GM23338 (cell line): ENCODE measurements at places on chromosomes 5 and 9.

DNA sequence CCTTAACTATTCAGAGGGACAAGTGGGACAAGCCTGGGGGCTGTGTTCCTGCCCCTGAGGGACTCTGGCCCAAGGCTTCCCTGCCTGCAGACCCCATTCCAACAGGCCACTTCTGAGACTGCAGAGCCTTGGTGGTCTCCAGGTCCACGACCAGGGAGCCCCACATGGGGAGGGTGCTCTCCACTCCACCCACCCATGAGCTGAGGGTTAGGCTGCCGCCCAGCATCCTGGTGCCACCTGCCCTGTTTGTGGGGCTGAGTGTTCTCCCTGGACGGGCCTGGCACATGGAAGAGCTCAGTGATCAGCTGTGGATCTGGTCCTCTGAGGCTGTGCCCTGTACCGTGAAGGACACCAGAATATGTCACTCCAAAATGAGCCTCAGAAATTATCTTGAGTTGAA lies 2.5 kb upstream of the ABO start:
- no peak for DNase-seq

- peak; percentile 68 for DNase-seq
These were observed 38.8 kb upstream of the RGMB start for GRCh38 chr5:98734646-98735045.

- DNase-seq = peak; percentile 15
These were observed 1.9 kb downstream of the OSMR start for GRCh38 chr5:38847559-38848347.

DNA sequence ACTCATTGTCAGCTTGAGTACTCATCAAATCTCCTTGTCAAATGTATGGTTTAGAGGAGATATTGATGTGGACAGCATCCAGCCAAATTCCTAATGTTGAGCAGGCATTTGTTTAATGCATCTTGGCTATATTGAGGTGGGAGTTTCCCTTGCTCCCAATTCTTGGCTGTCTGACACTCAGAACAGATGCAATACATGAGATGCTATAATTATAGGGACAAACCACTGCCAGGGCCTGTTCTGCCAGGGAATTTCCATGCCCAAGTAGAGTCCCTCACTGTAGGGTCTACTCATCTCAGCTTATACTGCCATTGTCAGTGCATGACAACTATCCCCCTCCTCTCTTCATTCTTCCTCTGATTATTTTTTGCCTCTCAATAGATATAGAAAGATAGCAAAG lies 392.0 kb upstream of the KCNN2 start:
- DNase-seq = no peak

- DNase-seq = peak; percentile 71
These were observed 33.7 kb downstream of the LHX2 start for GRCh38 chr9:124045076-124045829.

DNA sequence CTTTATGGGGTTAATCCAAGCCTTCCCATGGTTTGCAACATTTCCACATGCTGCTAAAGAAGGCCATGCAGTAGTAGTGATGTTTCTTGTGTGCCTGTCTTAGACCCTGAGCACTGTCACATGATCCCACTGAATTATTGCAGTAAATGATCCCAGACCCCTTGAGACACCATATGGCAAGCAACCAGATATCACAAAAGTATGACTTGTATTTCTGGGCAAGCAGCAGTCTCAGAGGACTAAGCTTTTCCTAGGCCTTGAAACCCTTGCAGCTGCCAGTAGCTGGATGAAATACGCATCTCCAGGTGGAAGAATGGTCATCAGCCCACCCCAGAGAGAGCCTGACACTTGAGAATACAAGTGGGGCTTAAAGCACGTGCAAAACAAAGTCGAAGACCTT lies 41.8 kb downstream of the CDO1 start:
- no peak for DNase-seq

- peak; percentile 92 for DNase-seq
These were observed 7.5 kb downstream of the ADAMTS13 start for GRCh38 chr9:133429641-133430161.

- DNase-seq = no peak
These were observed 17.9 kb downstream of the TPPP start for GRCh38 chr5:675111-675870.

DNA sequence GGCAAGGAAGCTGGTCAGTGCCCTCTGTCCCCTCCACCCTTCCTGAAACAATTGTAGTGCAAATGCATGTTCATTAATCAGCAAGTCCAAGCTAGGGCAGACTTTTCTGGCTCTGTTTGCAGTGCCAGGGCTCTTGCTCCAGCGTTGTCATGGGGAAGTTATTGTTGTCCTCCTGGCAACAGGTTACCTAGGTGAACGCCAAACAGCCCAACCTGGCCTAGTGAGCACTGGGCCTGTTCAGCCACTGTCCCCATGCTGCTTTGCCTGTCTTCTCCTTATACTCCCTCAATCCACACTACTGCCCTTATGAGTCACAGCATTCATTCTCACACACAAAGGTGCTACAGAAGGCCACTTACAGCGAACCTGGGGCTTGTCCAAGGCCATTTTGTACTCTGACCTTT lies 34.5 kb upstream of the GLIS3 start:
- peak; percentile 71 for DNase-seq

- no peak for DNase-seq
These were observed 26.8 kb downstream of the ASS1 start for GRCh38 chr9:130471411-130472183.

DNA sequence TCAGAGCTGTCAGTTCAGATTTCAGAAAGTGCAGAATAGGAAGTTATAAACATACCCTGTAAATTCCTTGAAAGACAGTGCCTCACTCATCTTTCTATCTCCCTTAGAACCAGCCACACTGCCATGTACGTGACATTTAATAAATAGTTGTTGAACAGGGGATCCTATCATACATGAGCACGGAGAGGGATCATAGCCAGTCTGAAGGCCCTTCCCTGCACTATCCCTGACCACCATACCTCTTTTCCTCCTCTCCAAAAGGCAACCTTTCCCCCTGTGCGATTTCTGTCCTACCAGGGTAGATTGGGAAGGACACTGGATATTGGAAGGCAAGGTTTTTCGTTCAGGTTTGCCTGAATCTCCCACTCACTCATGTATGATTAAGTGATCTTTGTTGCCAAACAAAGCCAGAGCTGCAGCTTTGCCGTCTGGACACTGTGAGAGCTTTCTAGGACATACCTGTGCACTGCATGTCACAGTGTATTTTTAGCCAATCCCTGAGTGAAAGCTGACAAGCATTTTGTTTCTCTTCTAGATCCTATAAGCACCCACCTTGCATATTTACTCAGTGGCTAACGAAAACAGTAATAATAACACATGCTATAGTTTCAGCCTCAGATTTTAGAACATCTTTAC lies 986.5 kb upstream of the WWC1 start:
- DNase-seq = no peak

GRCh38 chr9:112175796-112176315 lies 759 bp upstream of the SUSD1 start:
- DNase-seq = peak; percentile 62

DNA sequence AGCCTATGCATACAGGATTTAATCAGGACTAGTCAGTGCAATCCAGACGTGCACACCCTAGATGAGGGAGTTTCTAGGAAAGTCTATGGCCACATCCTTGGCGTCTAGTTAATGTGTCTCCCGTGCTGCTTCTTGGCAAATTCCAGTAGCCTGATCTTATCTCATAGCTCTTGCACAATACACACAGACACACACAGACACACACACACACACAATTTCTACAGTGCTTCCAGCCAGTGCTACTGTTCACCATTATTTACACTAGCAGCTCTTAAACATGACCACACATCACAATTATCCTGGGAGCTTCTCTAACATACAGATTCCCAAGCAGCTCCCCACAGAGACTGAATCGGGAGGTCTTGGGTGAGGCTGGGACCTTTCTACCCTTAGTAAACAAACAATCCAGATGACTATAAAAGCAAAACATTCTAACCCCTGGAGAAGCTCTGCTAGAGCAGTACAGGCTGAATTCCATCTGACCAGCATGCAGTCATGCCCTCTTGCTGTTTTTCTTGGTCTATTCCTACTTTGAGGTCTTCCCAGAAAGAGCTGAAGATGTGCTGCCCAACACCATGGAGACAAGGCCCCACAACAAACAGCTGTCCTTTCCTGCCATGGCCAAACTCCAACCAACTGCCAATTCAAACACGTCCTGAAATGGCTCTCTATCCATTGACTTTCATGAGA lies 236.6 kb downstream of the DEPDC1B start:
- no peak for DNase-seq

- peak; percentile 21 for DNase-seq
These were observed 1.3 kb upstream of the TRIM36 start for GRCh38 chr5:115170929-115171510.

DNA sequence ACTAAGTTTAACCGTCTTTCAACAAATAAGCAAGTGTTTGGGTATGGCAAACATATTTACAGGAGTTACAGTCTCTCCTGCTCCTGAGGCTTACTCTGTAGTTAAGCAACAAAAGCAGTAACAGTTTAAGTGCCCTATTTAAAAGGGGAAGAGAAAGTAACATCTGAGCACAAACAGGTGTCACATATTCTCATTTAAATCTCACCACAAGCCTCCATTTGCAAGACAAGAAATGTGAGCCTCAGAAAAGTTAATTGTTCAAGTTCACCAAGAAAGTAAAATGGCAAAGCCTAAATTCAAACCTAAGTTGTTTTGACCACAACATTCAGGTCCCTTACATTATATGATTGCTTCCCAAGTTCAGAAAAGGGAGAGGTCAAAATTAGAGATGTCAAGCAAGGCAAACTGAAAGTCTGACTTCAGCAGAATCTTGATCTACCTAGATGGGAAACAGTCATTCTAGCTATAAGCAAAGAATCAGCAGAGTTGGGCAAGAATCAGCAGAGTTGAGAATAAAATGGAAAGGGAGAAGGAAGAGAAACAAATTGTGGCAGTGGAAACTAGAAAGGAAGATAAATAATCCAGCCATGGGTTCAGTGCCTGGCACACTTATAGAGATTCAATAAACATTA lies 93.4 kb downstream of the STRBP start:
- peak; percentile 91 for DNase-seq

DNA sequence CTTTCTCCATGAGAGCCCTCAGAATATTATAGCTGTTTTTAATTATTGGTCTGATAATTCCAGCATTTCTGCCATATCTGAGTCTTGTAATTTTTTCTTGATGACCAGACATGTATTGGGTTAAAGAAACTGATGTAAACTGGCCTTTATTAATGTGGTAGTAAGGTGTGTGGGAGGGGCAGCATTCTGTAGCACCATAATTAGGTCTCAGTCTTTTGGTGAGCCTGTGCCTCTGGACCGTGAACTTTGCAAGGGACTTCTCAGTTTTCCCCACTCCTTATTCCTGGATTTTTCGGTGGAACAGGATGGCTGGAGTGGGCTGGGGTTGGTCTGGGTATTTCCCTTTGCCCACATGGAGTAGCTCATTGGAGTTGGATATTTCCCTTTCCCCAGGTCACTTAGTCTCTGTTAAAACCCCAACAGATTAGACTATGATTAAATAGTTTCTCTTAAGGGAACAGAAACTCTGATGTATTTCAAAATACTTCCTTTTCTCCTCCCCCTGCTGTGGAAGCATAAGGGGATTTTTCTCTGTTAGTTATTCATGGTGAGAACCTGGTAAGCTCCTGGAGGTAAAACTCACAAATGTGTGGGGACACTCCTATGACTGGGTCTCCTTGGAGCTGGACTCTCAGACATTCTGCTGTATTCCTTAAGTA lies 52.4 kb downstream of the FSD1L start:
- no peak for DNase-seq

DNA sequence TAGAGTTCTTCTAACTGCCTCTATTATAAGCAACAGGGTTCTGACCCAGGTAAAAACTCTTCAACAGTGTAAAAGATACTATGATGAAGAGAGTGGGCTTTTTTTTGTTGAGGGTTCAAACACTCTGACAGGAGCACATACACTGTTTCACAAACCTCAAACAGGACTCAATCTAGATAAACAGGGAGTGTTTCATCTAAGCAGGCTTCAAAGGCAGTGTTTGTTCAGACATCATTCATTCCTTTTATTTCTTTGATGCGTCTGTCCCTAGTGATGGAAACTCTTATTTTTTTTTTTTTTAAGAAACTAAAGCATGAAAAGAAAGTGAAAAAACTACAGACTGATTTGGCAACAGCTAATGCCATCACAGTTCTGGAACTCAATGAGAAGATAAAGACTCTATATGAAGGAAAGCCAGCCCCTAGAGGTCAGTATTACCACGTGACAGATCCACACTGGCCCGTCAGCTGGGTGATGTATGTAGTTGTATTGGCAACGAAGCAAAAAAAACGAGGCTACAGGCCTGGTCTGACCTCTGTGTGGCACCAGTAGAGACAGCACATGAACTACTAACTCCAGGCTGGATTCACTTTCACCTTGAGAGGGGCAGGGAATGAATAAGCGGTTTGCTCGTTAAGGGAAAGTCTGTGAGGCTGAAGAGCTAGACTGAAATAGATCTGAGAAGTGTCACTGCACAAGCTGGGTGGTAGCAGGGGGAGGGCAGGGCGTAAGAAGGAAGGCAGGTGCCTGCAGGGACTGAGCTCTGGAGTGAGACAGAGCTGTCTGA lies 172.2 kb downstream of the CCDC192 start:
- DNase-seq = peak; percentile 76

DNA sequence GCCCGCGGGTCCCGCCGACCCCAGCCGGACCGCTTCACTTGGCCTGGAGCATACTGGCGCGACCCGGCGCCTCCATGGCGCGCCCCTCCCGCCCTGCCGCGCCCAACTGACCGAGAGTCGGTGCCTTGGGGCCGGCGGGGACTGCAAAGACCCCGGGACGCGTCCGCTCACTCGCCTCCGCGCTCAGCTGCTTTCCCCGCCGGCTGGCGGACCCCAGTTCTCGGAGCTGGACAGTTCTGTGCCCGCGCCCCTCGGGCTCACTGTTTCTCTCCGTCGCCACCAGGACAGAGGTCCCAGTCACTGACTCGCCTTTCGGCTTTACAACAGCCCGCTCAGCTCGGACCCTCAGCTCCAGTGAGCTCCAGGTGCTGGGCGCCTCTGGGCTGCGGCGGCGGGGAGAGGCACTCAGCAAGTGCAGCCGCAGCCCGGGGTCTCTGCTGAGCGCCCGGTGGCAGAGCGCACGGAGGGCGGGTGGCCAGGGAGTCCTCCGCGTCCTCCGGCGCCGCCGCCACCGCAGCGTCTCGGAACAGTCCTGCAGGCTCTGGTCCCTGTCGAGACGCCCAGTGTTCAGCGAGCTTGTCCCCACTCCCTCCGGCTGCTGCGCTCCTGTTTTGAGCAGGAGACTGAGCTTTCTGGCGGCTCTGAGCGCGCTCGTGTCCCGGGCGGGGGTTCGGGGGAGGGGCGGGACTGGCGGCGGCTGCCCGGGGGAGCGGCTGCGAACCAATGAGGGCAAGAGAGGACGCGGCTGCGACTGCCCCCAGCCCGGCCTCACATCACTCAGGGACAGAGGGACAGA lies at the start of gene SMIM32:
SMIM32 (minus strand) TSS at position 637 of the 796 bp plus-strand sequence. CDS start 638 bp downstream, outside the sequence.
- DNase-seq = peak; percentile 64

DNA sequence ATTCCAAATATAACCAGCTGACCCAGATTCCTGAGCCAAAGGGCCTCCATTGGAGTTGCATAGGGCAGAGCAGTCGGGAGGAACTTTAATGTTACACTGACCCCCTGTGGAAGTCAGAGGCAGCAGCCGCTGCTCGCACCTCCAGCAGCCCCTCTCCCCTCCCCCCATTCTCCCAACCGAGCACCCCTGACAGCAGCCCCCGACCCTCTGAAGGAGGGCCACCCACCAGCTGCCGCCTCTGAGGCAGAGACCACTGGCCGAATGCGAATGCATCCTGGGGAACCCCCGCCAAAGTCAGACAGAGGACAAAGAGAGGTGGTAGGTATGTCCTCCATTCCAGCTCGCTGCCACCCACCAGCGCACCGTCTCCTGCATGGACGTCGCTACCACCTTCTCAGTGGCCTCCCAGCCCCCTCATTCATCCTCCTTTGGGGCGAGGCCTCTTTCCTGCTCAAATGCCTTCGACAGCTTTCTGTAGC lies 231.0 kb downstream of the CDK5RAP2 start:
- peak; percentile 88 for DNase-seq

GRCh38 chr9:136722093-136722968 lies 10.0 kb downstream of the DIPK1B start:
- no peak for DNase-seq
